ENCODE measurements at places on chromosomes 12 and 14. TPM values are rescaled to one million over a fixed set of nuclear protein-coding genes. Genes with fewer than 3 reads are reported as not detected.

DNA sequence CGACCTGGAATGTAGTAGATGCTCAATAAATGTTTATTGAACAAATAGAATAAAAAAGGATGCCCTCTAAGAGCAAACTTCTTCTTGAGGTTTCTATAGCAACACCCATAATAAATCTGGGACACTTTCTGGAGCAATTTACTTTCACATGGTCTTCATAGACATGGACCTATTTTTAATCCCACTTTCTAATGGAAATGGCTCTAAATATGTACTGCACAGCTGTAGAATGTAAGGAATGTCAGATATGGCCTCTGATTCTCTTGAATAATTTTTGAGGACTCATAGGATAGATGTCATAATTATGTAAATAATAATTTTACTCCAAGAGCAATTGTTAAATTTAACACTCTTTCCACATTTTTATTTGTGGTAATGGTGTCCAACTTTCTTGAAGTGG lies 133.5 kb upstream of the DAAM1 start:
- no peaks in the 10 kb centered on the region for H3K27me3 ChIP-seq
- no peaks in the 10 kb centered on the region for H3K36me3 ChIP-seq
- no peaks in the 10 kb centered on the region for H3K4me1 ChIP-seq

GRCh38 chr14:41817626-41818025 lies 210.9 kb downstream of the LRFN5 start:
- no peak overlapping the region for H3K27ac ChIP-seq
- H3K27me3 ChIP-seq: no peaks in the 10 kb centered on the region
- no peak overlapping the region for H3K4me3 ChIP-seq
- no peaks in the 10 kb centered on the region for H3K4me1 ChIP-seq
- DNase-seq: no peak
- no peaks in the 10 kb centered on the region for H3K36me3 ChIP-seq

DNA sequence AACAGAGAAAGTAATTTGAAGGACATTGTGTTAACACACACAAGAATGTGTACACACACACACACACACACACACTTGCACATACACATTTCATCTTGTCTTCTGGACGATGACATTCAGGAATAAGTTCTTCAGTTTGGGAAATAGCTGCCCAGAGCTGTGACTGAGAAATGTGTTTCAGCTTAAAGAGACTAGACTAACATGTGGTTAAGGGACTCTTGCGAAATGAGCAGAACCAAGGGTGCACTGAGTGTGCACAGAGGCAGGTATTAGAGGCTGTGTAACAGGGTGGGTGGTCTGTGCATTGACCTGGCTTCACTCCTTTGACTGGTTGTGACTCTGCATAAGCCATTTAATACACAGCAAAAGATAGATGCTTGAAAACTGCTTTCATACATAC lies 29.4 kb upstream of the KCNA5 start:
- no peaks in the 10 kb centered on the region for H3K4me1 ChIP-seq
- no peaks in the 10 kb centered on the region for H3K36me3 ChIP-seq

Gene PPHLN1
- 44.3 TPM for total RNA-seq

Gene C1R
- 1,213 TPM for total RNA-seq

Gene CCDC60
- 0.42 TPM for total RNA-seq

Measured in ovary (tissue), 10 donors.